ENCODE measurements at places on chromosomes 5 and 9. TPM values are rescaled to one million over a fixed set of nuclear protein-coding genes. Genes with fewer than 3 reads are reported as not detected.

DNA sequence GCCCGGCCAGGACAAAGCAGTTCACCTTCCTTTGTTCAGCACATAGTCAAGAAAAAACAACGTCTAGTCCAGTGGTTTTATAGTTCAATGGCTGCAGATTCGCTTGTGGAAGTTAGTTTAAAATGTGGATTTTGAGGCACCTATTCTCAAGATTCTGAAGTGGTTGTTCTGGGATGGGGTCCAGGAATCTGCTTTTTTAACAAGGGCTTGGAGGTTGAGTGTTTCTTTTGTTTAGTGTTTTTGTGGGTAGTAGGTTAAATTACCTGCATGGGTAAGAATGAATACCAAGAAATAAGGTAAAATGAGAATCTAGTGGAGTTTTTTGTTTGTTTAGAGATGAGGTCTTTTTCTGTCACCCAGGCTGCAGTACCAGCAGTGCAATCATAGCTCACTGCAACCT lies 28.4 kb upstream of the NADK2 start:
- no peaks in the 10 kb centered on the region for H3K27me3 ChIP-seq
- no peak overlapping the region for H3K27ac ChIP-seq
- DNase-seq: no peak
- H3K4me1 ChIP-seq: no peaks in the 10 kb centered on the region
- H3K4me3 ChIP-seq: no peak overlapping the region
- H3K36me3 ChIP-seq: no peaks in the 10 kb centered on the region

DNA sequence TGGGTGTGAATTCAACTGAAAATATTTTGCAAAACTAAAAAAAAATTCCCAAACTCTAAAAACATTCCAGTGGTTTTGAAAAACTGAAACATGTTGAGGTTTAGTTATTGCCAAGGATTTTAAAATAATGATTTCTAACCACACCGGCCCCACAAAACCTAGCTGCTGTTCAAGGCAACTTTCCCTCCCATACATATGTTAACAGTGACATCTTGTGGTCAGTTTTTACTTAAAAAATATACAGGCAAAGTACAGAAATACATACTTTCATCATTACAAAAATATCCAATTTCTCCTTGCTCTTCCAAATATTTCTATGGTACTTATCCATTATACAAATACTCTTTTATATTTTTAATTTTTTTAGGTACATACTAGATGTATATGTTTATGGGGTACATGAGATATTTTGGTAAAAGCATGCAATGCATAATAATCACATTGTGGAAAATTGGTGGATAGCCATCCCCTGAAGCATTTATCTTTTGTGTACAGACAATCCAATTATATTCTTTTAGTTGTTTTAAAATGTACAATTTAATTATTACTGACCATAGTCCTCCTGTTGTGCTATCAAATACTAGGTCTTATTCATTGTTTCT lies 34.4 kb upstream of the MRPS30 start:
- DNase-seq: no peak
- no peak overlapping the region for H3K4me3 ChIP-seq
- no peaks in the 10 kb centered on the region for H3K27me3 ChIP-seq
- no peak overlapping the region for H3K27ac ChIP-seq
- no peaks in the 10 kb centered on the region for H3K36me3 ChIP-seq

TAF11L5 gene
- not detected for total RNA-seq

LCN6 gene
- total RNA-seq: 8.7 TPM

- H3K4me3 ChIP-seq: no peak overlapping the region
- peaks cover 35% of the 10 kb centered on the region for H3K36me3 ChIP-seq
- H3K27ac ChIP-seq: no peak overlapping the region
- no peaks in the 10 kb centered on the region for H3K27me3 ChIP-seq
- DNase-seq: no peak
- H3K4me1 ChIP-seq: no peaks in the 10 kb centered on the region
Measured at GRCh38 chr9:83642793-83643192, 19.9 kb downstream of the IDNK start.

DNA sequence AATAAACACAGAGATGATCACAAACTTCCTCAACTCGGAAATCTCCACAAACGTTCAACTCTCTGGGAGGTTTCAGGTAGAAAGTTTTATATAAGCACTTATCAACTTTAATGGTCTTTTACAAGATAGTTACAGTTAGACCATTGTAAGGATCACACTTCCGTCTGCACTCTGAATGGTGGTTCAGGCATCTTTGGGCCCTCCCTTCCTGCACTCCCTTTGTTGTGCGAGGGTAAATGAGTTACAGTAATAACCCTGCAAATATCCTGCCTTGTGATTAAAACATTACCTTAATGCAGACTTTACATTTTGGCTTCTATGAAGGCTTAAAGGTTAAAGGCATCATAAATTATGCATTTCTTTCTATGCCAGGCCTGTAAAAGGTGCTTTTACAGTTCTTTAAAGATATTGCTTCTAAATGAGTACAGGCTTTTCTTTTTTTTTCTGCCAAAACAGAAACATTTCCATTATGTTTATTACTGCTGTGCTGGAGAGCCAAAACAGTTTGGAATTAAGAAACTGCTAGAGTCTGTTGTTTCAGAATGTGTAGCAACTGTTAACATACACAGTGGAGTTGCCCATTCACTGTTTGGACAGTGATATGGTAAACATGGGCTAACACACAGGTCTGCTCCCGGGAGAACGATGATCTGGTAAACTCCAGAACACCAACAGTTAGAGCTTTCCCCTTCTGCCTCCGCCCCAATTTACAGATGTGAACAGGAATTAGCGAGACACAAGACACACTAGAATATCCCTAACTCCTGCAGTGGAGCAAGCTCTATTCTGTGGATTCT lies 1.1 kb downstream of the PRUNE2 start:
- peaks cover 48% of the 10 kb centered on the region for H3K27me3 ChIP-seq
- no peak overlapping the region for H3K27ac ChIP-seq
- H3K36me3 ChIP-seq: no peaks in the 10 kb centered on the region

DNA sequence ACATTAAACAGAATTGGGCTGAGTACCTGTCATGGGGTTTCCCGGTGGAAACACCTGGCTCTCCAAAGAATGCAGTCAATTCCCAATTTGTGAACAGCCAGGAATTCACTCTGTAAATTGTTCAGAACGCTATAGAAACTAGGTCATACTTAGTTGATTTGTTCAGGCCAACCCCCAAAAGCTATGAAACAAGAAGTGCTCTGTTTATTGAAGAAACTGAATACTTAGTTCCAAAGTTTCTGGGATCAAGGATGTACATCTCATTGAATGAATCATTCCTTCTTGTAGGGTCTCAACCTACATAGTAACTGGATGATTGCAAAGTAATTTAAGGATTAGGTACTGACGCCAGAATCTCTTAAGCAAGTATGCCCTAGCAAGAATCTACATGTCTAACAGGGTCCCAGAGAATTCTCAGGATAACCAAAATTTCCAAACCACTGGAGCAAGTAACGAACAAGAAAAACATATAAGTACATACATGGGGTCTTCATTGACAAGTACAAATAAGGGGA lies 659 bp upstream of the TUSC1 start:
- H3K36me3 ChIP-seq: no peaks in the 10 kb centered on the region
- no peaks in the 10 kb centered on the region for H3K4me1 ChIP-seq
- peak overlapping the region; percentile 81 for H3K4me3 ChIP-seq

GRCh38 chr5:147629196-147629595 lies 119.3 kb upstream of the DPYSL3 start:
- no peak overlapping the region for H3K4me3 ChIP-seq
- no peak overlapping the region for H3K27ac ChIP-seq
- H3K27me3 ChIP-seq: no peaks in the 10 kb centered on the region

PCDHGA6 gene
- total RNA-seq: 2.2 TPM

IZUMO3 gene
- not detected for total RNA-seq

FRMPD1 gene
- not detected for total RNA-seq

SLC25A2 gene
- total RNA-seq: 1.9 TPM

DNA sequence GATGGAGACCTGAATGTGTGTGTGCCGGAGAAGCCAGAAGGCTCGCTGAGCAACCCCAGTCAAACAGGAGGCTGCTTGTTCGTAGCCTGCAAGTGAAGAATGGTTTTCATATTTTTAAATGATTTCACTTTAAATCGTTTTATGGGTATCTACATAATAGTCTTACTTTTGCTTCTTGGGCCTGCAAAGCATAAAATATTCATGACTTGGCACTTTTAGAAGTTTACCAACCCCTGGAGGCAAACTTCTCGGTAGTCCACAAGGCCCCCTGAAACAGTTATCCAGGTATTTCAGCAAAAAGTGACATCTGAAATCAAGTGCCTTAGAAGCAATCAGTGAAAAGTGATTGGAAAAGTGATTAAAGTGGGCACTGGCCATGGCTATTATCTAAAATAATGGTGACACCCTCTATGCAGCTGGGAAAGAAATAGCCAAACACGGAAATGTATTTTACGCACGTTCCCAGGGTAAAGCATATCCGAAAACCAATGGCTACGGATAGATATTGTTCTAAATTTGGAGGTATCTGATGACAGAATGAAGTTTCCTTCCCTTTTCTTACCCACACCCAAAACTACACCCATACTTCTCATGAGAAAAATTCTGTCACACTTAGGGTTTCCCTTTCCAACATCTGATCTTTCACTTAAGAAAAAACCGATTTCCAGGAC lies 39.0 kb downstream of the RAPGEF1 start:
- peaks cover 97% of the 10 kb centered on the region for H3K4me1 ChIP-seq
- DNase-seq: no peak
- peak overlapping the region; percentile 69 for H3K27ac ChIP-seq
- H3K27me3 ChIP-seq: no peaks in the 10 kb centered on the region
- H3K36me3 ChIP-seq: no peaks in the 10 kb centered on the region

GRCh38 chr5:109305352-109305751 lies 104.4 kb downstream of the PJA2 start:
- no peaks in the 10 kb centered on the region for H3K27me3 ChIP-seq
- no peak overlapping the region for H3K27ac ChIP-seq
- DNase-seq: no peak

AQP7 gene
- 2.6 TPM for total RNA-seq

- no peaks in the 10 kb centered on the region for H3K27me3 ChIP-seq
- H3K4me1 ChIP-seq: peaks cover 75% of the 10 kb centered on the region
- peak overlapping the region; percentile 66 for H3K27ac ChIP-seq
- peak overlapping the region; percentile 75 for H3K4me3 ChIP-seq
Measured at GRCh38 chr9:14320271-14321181, 6.6 kb upstream of the NFIB start.

- H3K27ac ChIP-seq: no peak overlapping the region
- no peak for DNase-seq
- H3K4me3 ChIP-seq: no peak overlapping the region
Measured at GRCh38 chr5:57858905-57859304, 376.3 kb upstream of the ACTBL2 start.

DNA sequence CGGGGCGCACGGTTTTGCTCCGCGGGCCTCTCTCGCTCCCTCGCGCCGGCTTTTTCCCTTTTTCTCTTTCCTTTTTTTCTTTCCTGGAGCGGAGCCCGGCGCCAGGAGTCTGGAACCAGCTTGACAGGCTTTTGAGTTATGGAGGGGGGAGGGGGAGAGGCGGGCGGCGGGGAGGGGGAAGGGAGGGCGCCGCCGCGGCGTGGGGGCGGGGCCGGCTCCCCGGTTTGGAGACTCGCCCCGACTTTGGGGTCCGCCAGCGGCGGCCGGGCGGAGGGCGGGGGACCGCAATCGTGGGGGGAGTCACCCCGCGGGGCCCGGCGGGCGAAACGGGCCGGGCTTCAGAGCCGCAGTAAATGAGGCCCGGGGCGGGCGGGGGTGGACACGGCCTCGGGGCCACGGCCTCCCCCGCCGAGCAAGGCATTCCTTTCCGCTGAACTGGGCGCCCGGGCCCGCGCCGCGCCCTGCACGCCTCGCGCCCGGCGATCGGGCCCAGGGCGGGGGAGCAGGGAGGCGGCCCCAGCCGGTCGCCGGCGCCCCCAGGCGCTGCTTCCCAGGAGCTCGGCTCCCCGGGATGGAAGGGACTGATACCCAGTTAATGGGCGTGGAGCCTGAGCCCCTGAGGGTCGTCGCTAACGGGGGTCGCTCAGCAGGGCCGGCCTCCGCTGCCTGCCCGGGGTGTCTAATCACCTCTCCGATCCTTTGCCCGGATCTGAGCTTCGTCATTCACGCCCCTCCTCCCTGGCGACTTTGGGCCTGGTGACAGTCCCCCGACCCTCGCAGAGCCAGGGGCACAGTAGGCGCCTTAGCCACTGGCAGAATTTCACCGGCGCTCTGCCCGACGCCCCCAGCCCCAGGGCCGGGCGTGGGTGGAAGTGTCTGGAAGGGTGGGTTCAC lies 138.1 kb downstream of the C9orf50 start:
- DNase-seq: peak; percentile 88
- peaks cover 38% of the 10 kb centered on the region for H3K4me1 ChIP-seq
- peak overlapping the region; percentile 98 for H3K27ac ChIP-seq
- peak overlapping the region; percentile 14 for H3K4me3 ChIP-seq
- peaks cover 33% of the 10 kb centered on the region for H3K27me3 ChIP-seq

DNA sequence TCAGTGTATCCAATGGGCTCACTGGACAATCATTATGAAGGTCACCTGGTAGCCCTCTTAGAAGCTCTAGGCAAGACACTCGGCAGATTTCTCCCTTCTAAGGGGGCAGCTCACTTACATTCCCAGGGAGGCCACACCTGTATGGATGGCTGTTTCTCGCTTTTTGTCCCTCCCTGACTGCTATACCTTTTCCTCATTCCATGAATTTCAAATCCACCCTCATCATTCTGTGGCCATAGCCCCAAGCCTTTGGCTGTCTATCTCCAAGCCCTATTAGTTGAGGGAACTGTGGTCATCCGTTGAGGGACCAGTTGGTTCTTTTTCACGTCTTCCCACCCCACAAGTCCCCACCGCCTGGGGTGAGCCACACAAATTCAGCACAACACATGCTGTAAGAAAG lies 85.0 kb upstream of the RARS1 start:
- no peaks in the 10 kb centered on the region for H3K27me3 ChIP-seq
- no peak overlapping the region for H3K4me3 ChIP-seq

ZNF608 gene
- 10.9 TPM for total RNA-seq

GRCh38 chr9:137031904-137032640 lies at the start of gene FUT7:
FUT7 (minus strand) TSS chr9:137032088; CDS start chr9:137031991, 97 bp downstream.
- no peaks in the 10 kb centered on the region for H3K36me3 ChIP-seq
- peak within 1 kb of the TSS; percentile 94 for H3K27ac ChIP-seq
- peak; percentile 92 for DNase-seq
- H3K4me3 ChIP-seq: peak within 1 kb of the TSS; percentile 86
- peaks cover 87% of the 10 kb centered on the region for H3K4me1 ChIP-seq

- no peak overlapping the region for H3K27ac ChIP-seq
- H3K27me3 ChIP-seq: no peaks in the 10 kb centered on the region
- no peak for DNase-seq
- no peaks in the 10 kb centered on the region for H3K4me1 ChIP-seq
Measured at GRCh38 chr5:125180231-125180829, 433.9 kb upstream of the ZNF608 start.

DNA sequence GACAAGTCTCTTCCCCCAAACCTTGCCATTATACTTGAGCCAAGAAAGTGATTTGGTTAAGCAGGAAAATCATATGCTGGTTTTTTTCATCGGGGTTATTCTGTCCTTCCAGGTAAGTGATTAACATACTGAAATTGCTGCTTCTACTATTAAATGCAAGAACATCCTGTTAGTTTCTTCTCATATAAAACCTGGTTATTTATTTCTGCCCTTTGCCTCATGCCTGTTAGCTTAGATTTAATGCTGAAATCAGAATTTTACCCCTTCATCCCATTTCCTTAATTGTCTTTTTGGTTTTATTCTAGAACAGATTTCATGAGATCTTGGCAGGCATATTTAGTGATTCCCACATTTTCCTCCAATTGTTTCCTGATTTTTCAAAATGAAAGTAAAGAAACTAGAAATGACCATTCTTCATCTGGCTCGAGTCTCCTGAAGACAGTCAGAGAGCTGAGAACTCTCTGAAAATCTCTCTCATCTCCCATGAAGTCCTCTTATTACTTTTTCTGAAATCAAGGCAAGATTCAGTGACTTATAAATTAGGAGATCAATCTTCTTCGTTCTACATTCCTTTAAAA lies 132.9 kb downstream of the NFIB start:
- no peaks in the 10 kb centered on the region for H3K27me3 ChIP-seq
- no peak overlapping the region for H3K27ac ChIP-seq
- H3K4me1 ChIP-seq: no peaks in the 10 kb centered on the region
- H3K4me3 ChIP-seq: no peak overlapping the region
- no peak for DNase-seq

LRRC8A gene
- total RNA-seq: 59.0 TPM

Measured in spleen (tissue), 13 donors.